ENCODE measurements at places on chromosomes 4 and X. TPM values are rescaled to one million over a fixed set of nuclear protein-coding genes. Genes with fewer than 3 reads are reported as not detected.

The RAB9A gene
- polyA plus RNA-seq = 16.6 TPM

The UGT2A1 gene
- 0.10 TPM for polyA plus RNA-seq

The SLC25A6 gene
- polyA plus RNA-seq = 819 TPM

The CD40LG gene
- polyA plus RNA-seq = not detected

The STOX2 gene
- 0.49 TPM for polyA plus RNA-seq

The FAM9B gene
- 0.06 TPM for polyA plus RNA-seq

The LUZP4 gene
- polyA plus RNA-seq = not detected

GRCh38 chr4:87093443-87094123, 126.8 kb downstream of the KLHL8 start:
- DNase-seq = peak; percentile 67

DNA sequence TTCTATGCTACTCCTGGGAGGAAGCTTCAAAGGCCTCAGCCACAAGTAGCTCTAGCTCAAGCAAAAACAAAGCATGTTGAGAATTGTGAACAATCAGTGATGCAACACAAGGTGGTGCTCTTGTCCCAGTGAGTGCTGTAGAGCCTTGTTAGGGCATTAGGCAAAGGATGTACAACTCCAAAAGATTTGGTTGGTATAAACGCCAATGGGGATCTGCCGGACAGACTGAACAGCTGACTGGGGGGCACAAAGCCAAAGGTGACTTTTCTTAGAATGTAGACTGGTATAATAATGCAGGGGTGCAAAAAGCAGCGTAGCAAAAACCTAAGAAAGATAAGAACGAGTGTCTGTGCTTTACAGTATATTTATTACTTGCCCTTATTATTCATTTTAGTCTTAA, 62.6 kb upstream of the ALB start:
- DNase-seq = peak; percentile 11

DNA sequence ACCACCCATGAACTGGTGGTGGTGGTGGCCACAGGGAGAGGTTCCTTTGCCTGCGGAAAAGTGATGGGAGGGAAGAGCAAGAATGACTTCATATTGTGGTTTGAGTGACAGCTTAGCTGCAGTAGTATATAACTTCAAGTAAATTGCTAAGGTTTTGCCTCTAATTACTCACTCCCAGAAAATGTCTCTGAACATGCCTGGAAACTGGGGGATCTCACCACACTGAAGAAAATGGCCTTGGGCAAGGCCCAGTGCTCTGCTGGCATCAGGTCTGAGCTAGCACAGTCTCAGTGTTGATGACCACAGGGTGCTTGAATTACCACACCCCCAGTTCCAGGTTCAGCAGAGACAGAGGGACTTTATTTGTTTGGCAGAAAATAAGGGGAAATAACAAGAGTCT, 2085.4 kb downstream of the ARAP2 start:
- no peak for DNase-seq

GRCh38 chrX:154300816-154301215, 5.2 kb downstream of the TKTL1 start:
- DNase-seq = no peak

GRCh38 chr4:48804584-48805301, 24.7 kb upstream of the FRYL start:
- no peak for DNase-seq

DNA sequence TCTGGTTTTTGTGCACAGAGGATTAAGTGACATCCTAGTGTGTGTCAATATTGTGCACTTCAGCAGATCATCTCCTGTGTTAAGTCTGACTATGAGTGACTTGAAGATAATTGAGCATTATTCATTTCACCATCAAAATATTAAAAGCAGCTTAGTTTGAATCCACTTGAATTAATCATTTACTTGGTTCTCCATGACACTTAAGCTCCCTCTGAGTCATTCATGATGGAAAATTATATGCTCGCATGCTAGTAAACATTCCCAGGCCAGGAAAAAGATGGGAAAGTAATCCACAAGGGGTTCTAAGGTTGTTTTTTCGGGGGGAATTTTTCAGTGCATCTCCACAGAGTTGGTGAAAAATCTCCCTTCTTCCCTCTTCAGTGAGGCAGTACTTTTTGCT, 97.2 kb upstream of the EOLA2 start:
- DNase-seq = no peak

- DNase-seq = no peak
Measured at GRCh38 chr4:132982151-132982550, 166.9 kb upstream of the PCDH10 start.

GRCh38 chrX:16971694-16972093, 25.2 kb downstream of the REPS2 start:
- DNase-seq = no peak

GRCh38 chrX:73581002-73581628, 18.1 kb downstream of the CHIC1 start:
- no peak for DNase-seq

DNA sequence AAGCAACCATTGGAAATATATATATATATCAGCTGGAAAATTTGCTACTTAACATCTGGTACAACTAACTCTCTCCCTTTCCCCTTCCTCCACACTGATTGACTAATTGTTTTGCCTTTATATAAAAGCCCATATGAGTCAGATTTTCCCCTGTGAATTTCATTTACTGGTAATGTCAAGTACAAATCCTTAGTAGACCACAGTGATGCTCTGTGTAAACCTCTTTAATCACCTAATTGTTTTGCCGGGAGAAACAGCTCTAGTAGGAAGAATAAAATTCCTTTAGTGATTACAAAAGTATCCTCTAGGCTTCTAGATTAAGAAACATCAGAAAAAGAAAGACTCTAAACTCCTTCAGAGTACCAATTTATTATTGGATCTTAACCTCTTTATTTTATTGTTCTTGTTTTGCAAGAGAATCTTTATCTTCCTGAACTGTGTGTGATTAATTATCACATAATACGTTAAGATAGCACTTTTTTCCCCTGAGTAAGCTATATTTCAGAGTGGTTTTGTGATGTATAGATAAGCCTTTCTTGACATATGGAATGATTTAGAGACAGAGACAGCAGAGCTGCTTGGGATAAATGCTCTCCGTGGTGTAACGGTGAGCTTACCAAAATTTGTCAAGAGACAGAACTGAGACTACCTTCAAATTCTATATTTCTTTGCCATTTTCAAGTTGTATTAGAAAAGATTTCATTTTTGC, 1606.4 kb upstream of the TENM3 start:
- DNase-seq = no peak

GRCh38 chr4:155667568-155668511, 1.2 kb downstream of the GUCY1A1 start:
- peak; percentile 80 for DNase-seq
